Activated CD4-positive, alpha-beta T cell treated with anti-CD3 and anti-CD28 coated beads, Interleukin-2, amount 50 U/mL, for 4 hours (primary cell): ENCODE measurements at places on chromosomes 1 and 21.

DNA sequence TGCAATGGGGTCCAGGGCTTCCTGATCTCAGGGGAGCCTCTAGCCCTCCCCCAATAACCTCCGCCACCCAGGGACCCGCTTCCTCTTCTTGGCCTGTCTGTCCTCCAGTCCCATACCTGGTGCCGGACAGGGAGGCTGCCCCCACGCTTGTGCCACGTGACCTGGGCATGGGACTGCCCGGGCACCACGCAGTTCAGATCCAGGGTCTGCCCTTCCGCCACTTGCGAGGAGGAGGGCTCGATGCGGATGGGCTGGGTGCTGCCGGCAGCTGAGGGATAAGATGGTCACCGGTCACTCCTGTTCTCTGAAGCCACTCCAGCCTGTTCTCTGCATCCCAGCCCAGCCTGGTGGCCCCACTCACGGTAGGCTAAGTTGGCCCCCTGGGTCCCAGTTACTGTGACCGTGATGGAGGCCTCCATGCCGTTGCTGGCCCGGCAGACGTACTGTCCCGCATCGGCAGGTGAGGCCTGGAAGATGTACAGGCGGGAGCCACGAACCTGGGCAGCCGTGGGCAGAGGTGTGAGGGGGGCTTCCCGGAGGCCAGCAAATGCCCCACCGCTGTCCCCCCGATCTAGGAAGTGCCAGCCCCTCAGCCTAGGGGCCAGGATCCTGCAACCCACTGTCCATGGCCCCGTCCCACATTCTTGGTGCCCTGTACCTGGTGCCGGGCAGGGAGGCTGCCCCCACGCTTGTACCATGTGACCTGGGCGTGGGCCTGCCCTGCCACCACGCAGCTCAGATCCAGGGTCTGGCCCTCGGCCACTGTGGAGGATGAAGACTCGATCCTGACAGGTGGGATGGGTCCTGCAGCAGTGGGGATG lies 39.6 kb downstream of the LDLRAD2 start:
- DNase-seq = no peak

DNA sequence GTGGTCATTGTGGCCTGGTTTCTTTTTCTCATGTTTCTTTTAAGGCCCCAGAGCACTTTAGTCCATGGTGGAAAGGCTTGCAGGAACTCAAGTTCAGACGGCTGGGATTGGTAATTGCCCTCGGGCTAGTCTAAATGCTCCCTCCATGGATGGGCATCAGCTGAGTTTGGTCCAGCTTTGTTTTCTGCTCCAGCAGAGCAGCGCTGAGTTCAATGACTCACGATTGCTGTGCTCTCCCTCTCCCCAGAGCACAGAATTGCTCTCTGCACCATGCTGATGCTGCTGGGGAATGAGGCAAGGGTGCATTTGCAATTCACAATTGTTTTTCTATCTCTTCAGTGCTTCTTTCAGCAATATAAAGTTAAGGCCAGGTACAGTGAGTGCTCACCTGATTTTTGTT lies 1.8 kb upstream of the OR2T6 start:
- no peak for DNase-seq

GRCh38 chr1:180168786-180169639 lies 14.3 kb downstream of the QSOX1 start:
- DNase-seq = peak; percentile 9

- no peak for DNase-seq
Measured at GRCh38 chr1:235296729-235297128, 31.2 kb downstream of the ARID4B start.

DNA sequence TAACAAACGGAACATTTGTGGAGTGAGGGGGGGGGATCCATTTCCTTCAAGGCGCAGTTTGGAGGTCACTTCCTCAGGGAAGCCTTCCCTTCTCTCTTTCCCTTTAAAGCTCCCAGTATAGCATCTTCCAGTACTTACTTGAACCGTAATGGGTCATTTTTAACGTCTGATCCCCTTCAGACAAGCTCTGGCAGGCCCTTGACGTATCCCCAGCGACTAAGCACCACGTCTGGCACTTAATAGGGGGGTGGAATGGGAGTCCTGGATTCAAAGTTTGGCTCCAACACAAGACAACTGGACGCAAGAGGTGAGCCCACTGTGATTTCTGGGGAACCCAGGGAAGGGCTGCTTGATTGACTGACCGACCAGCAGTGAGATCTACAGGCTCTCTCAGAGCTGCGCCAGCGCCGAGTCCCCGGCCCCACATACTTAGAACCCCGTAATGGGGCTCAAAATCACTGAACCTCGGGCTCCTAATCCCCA lies 441 bp downstream of the YARS1 start:
- DNase-seq = no peak

DNA sequence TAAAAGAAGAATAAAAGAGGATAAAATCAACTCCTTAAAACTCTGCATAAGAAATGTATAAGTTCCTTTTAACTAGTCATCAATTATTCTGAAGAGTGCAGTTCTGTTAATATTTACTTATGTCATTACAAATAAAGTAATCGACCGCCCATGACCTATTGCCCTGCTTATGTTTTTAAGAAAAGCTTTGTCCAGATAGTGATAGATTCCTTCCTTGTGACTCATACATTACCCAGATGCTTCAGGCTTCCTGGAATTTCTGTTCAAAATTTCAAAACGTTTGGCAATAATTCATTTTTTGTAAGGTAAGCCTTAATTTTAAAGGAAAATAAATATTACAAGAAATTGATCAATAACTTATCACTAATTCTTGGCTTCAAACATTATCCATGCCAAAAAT lies 918.2 kb upstream of the ADGRL2 start:
- DNase-seq = no peak

- DNase-seq = no peak
Measured at GRCh38 chr1:169890761-169891538, 2.7 kb downstream of the SCYL3 start.

DNA sequence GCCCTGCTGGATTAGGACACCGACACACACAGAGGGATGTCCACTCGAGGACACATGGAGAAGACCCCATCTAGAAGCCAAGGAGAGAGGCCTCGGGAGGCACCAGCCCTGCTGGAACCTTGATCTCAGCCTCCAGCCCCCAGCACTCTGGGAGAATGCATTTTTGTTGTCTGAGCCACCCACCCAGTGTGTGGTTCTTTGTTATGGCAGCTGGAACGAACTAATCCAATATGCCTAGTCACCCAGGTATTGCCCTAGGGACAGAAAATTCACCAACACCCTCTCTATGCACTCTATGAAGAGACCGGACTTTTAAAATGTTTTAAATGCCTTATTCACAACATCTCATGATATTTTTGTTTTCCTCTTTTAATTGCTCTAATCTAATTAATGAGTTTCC lies 117.4 kb downstream of the CRYAA start:
- no peak for DNase-seq

GRCh38 chr1:64235181-64235580 lies 31.8 kb downstream of the UBE2U start:
- DNase-seq = no peak

- no peak for DNase-seq
Measured at GRCh38 chr1:224632921-224633321, 16.8 kb downstream of the CNIH3 start.

- DNase-seq = peak; percentile 78
Measured at GRCh38 chr21:35051287-35051818, 2.3 kb upstream of the RUNX1 start.

DNA sequence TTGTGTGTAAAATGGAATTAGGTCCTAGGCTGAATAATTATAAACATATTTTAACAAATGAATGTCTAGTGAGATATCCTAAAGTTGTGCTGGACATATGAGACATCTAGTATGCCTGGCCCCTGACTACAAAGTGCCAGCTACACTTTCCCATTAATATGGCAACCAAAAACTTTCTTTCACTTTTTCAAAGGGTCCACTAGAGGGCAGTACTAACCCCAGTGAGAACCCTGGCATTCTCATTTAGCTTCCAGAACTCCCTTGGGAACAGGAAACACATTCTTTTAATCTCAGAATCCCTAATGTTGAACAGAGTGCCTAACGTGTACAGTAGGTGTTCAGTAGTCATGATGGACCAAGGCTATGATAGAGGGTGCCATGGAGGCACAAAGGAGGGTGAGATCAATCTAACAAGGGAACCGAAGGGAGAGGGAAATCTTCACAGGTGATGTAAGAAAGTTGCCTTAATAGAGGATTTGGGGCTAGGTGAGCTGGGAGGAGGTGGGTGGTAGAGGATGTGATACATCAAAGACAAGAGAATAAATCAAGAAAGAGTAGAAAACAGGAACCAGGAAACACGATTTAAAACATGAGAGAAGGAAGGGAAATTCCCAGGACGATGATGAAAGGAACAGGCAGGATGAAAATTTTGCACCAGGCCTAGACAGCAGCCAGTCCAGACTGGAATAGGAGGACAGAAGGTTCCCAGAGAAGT lies 41.6 kb downstream of the NSL1 start:
- no peak for DNase-seq

DNA sequence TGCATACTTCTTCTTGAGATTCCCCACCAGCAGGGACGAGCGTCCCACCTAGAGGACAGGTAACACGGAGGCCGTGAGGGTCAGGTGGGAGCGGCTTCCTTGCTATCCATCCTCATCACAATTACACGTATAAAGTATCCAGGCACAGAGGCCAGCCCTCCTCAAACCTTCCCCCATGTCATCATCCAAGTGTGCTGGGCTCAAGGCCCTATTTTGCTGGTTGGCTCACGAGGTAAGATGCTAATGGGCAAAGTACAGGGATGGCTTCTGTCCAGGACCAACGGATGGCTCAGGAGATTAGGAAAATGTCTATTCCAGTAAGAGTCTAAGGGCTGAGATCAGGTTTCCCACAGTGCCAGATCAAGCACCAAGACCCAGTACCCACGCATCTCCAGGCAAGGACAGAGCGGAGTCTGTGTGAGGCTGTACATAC lies 11.5 kb upstream of the A3GALT2 start:
- no peak for DNase-seq

DNA sequence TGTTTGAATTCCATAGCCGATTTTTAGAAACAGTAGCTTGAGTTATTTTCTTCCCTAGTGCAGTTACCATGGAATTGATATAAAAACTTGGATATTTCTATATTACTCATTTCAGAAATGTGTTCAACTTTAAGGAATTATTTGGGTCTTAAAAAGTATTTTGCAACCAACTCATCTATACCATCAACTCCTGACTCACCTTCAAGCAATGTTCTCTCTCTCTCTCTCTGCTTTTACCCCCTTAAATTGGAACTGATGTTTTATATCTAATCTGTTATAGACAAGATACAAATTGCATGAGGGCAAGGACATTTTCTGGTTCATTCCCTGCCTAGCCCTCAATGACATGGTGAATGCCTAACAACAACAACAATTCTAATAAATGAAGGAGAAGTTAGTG lies 214.7 kb upstream of the NRIP1 start:
- DNase-seq = no peak

- no peak for DNase-seq
Measured at GRCh38 chr1:27519331-27520258, 29.6 kb upstream of the WASF2 start.

DNA sequence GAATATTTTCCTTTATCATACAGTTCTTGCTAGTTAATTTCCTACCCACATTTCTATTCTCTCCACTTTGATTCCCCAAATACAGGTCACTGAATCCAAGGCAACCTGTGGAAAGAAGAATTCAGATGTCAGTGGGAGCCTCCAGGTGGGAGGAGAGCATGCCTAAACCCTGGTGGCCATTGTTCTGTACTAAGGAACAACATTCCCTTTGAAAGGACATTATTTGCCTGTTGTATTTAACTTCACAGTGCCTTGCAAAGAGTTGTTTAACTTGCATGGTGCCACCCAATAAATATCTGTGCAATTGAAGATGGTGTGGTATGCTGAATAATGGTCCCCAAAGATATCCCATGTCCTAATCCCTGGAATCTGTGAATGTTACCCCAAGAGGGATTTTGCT lies 21.3 kb downstream of the NPHS2 start:
- no peak for DNase-seq

DNA sequence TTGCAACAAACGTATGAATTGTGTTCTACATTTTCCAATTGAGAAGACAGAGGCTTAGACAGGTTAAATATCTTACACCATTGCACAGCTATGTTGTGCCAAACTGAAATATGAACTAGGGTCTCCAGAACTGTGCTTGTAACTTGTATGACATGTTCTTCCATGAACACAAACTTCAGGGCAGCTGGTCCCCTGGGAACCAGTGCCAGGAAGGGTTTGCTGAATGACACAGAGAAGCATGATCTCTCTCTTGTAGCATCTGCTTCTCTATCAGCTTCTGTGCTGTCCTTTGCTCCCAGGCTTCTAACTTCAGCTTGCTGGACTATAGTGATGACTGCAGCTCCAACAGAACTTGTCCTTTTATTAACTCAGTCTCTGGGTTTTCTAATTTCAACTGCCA lies 385.5 kb downstream of the SIPA1L2 start:
- no peak for DNase-seq

DNA sequence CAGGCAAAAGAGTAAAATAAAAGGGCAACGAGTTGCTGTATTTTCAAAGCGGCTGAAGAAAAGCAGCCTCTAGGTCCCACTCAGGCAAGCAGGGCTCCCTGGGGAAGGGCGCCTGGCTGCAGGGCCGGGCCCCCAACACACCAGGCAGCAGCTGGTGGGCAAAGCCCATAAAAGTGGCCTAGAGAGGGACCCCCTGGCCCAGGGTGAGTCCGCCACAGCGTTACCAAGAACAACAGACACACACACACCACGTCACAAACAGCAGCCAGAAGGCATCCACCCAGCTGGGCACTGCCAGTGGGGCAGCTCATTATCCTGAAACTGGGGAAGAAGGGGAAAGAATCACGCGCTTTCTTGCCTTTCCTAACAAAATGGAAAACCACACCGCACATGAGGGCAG lies 4.7 kb downstream of the SUMO3 start:
- no peak for DNase-seq

DNA sequence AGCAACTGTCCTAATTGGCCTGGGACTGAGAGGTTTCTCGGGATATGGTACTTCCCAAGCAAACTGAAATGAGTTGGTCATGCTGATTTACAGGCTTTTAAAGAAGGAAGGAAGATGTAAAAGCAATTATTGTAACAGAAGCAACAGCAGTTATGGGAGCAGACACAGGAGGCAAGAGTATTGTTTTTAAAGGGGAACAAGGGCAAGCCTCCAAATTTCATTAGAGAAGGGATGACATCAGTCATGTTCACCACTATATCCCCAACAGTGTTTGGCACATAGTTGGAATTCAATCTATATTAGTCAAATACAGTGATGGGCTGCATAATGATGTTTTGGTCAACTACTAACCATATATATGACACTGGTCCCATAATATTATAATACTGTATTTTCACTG lies 46.0 kb upstream of the JUN start:
- no peak for DNase-seq

DNA sequence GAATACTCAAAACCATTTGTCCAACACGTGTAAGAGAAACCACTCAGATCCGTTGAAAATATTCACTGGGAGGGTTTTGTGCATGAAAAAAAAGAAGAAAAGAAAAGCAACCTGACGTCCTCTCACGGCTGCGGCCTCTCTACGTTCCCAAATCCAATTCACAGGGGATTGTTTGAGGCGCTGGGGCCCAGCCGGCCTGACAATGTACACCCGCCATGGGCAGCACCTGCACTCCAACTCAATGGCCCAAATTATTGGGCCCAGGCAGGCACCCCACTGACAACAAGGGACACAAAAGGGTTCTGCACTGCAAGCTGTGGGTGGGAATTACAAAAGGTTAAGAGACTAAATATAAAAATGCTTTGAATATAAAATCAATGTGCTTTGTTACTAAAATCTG lies 41.5 kb downstream of the MORN1 start:
- DNase-seq = no peak

GRCh38 chr1:106603616-106604015 lies 452.9 kb upstream of the PRMT6 start:
- no peak for DNase-seq

- no peak for DNase-seq
Measured at GRCh38 chr1:164433141-164433817, 125.7 kb upstream of the PBX1 start.

- DNase-seq = no peak
Measured at GRCh38 chr21:41751611-41752011, 15.2 kb downstream of the RIPK4 start.
